ENCODE measurements at places on chromosomes 5 and 9.

DNA sequence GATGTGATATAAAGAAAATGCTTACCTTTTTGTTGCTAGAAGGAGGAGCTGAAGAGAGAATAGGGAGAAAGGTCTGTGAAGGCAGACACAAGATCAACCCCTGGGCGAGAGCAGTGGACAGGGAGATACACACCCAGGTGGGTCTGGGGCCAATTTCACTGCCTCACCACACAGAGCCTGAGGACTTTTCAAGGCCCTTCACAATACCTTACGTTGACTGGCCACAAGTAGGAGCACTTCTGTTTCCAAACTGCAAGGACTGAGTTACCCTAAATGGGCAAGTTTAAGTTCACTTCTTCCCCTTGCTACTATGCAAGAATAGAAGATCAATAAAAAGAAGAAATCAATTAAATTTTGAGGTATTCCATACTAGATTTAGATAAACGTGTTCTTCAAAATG is 174.5 kb upstream of the SLC12A2 start:
- no peak for DNase-seq

DNA sequence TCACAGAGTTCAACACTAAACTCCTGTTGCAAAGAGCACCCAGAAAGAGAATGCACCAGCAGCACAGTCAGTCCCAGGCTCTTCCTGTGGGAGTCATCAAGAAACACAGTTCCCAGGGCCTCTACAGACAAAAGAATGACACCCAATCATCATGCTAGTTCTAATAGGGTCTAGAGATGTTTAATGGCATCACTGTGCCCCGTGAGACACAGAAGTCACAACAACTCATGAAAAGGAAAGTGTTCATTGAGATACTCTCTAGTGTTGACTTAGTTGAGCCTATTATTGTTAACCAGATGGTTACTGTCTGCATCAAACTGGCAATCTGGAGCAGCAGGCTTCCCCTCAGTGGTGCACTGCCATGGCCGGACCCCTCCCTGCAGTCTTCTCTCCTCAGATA is 1.6 kb downstream of the KLHL3 start:
- no peak for DNase-seq

GRCh38 chr5:82259172-82259800 is 18.9 kb downstream of the RPS23 start:
- no peak for DNase-seq

DNA sequence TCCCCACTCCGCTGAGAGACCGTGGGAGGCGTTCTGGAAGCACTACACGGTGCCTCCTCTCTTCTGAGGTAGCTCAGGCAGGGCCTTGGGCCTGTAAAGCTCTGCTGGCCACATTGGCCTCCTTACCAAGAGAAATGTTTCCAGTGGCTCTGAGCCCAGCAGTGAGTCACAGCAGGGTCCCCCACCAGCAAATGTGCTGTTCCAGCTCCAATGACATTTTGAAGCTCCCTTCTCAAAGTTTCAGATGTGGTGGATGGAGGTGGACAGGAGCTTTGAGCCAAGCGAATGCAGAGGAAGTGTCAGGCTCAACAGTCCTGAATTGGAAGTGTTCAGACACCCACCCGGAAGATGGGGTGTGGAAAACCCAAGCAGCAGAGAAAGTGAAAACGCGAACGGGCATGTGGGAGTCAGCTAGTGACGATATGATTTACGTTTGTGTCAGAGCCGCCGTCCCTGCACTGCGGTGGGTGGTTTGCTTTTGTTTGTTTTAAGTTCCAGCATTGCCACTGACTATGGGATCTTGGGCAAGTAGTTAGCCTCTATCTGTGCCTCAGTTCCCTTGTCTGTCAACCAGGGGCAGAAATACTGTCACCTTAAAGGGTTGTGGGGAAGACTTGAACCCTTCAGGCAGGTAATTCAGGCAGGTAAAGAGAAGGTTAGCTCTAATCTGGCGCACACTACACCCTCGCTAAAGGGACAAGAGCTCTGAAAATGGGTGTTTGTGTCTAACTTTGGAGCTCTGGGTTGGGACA is 38.2 kb downstream of the C5orf15 start:
- peak; percentile 49 for DNase-seq

DNA sequence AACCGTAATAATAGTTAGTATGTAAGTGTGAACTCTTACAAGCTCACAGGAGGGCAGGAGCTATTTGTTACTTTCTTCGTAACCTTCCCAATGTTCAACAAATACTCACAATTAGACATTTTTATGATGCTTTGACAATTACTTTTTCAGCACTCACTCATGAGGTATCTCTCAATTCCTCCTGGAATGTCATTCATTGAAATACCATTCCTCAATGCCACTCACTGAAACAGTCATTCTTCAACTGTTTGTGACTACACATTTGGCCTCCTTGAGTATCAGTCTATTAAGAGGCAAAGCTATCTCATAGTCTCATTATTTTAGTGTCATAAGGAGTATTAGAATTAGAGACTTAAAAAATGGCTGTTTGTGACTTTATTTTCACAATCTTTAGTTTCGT is 734.1 kb upstream of the DMAC1 start:
- no peak for DNase-seq

DNA sequence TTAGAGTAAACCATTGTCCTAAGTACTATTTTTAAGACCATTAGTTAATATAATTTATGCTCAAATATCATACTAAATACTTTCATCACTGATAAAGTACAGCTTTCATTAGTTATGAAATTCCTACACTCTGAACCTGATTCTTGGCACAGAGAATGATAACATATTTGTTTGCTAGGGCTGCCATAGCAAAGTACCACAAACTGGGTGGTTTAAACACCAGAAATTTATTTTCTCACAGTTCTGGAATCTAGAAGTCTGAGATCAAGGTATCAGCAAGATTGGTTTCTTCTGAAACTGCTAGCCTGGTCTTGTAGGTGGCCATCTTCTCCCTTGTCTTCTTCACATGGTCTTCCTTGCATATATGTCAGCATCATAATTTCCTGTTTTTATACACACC is 608.4 kb downstream of the TLE1 start:
- no peak for DNase-seq

All from T-cell (primary cell).